ENCODE measurements at places on chromosomes 2 and 18.
A peak's percentile ranks its signal among the peaks of the same experiment; 100 is the strongest.

- no peak overlapping the region for H3K27ac ChIP-seq
- no peak overlapping the region for H3K4me3 ChIP-seq
- no peaks in the 10 kb centered on the region for H3K4me1 ChIP-seq
- no peaks in the 10 kb centered on the region for H3K27me3 ChIP-seq
- H3K36me3 ChIP-seq, result no peaks in the 10 kb centered on the region
Measured at GRCh38 chr2:229725716-229726574, 11.6 kb upstream of the DNER start.

DNA sequence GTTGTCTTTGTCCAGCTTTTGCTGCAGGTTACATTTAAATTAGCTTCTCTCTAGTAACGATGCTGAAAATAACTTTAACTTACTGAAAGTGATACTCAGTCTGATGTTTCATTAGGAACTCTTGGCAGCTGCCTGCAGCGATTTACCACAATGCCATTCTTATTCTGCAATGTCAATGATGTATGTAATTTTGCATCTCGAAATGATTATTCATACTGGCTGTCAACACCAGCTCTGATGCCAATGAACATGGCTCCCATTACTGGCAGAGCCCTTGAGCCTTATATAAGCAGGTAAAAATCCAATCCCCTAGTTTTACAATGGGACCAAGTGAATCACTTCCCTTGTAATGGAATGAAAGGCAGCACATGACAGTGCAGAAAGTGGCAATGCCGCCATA, 16.3 kb upstream of the MFF start:
- no peaks in the 10 kb centered on the region for H3K36me3 ChIP-seq
- DNase-seq, result no peak
- no peak overlapping the region for H3K27ac ChIP-seq
- H3K27me3 ChIP-seq, result no peaks in the 10 kb centered on the region
- no peak overlapping the region for H3K4me3 ChIP-seq

DNA sequence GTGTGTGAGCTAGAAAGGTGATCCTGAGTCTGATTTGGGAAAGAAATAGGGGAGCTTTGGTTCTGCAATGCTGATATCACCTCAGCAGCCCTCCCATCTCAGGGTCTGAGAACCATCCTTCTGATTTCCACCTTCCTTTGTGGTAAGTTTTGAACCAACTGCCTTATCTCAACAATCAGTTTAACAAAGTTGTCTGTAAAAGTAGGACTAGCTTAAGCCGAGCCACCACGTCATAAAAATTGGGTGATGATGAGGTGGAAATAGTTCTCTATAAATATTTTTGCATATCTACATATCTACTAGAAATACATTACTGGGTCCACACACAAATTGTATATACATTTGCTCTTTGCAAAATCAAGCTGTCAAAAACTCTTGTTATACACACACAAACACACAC, 1.1 kb downstream of the SULT1C4 start:
- H3K4me3 ChIP-seq, result peak overlapping the region; percentile 53
- H3K27ac ChIP-seq, result no peak overlapping the region
- peaks cover 14% of the 10 kb centered on the region for H3K4me1 ChIP-seq
- no peaks in the 10 kb centered on the region for H3K36me3 ChIP-seq
- no peak for DNase-seq
- H3K27me3 ChIP-seq, result no peaks in the 10 kb centered on the region

GRCh38 chr18:60469387-60470100, 97.0 kb upstream of the MC4R start:
- H3K27me3 ChIP-seq, result no peaks in the 10 kb centered on the region
- no peaks in the 10 kb centered on the region for H3K4me1 ChIP-seq
- DNase-seq, result no peak
- no peaks in the 10 kb centered on the region for H3K36me3 ChIP-seq
- no peak overlapping the region for H3K4me3 ChIP-seq

DNA sequence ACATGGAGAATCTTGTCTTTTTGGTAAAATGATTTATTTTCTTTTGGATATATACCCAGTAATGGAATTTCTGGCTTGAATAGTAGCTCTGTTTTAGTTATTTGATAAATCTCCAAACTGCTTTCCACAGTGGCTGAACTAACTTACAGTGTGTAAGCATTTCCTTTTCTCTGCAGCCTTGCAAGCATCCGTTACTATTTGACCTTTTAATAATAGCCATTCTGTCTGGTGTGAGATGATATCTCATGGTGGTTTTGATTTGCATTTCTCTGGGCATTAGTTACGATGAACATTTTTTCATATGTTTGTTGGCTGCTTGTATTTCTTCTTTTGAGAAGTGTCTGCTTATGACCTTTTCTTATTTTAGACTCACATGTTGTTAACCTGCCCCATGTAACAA, 190.2 kb downstream of the GALR1 start:
- H3K27ac ChIP-seq, result no peak overlapping the region
- H3K4me1 ChIP-seq, result no peaks in the 10 kb centered on the region
- no peaks in the 10 kb centered on the region for H3K36me3 ChIP-seq

DNA sequence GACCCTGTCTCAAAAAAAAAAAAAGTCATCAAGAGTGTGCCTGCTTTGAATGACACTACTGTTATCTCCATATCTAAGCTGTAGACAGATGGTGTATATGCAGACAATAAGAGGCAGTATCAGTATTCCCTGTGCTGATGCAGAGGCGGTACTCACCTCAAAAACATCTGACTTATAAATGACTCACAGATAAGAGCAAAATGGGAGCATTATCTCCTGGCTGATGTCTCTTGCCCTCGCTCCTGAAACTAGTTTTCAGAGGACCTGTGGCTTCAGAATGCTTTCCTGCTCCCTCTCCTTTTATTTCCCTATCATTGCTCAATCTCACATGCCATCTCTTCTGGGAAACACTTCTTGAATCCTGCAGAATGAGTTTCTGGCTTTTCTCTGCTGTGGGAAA, 289.6 kb downstream of the PTPRM start:
- DNase-seq, result no peak
- H3K4me1 ChIP-seq, result no peaks in the 10 kb centered on the region
- no peak overlapping the region for H3K4me3 ChIP-seq
- no peak overlapping the region for H3K27ac ChIP-seq
- no peaks in the 10 kb centered on the region for H3K27me3 ChIP-seq
- H3K36me3 ChIP-seq, result no peaks in the 10 kb centered on the region

GRCh38 chr2:189047171-189047888, 73.2 kb downstream of the COL3A1 start:
- peaks cover 1% of the 10 kb centered on the region for H3K4me1 ChIP-seq
- H3K36me3 ChIP-seq, result peaks cover 2% of the 10 kb centered on the region
- H3K4me3 ChIP-seq, result no peak overlapping the region
- no peaks in the 10 kb centered on the region for H3K27me3 ChIP-seq

GRCh38 chr18:5286525-5286924, 9.0 kb downstream of the ZBTB14 start:
- H3K27ac ChIP-seq, result no peak overlapping the region
- peaks cover 2% of the 10 kb centered on the region for H3K4me1 ChIP-seq
- H3K36me3 ChIP-seq, result peaks cover 38% of the 10 kb centered on the region
- DNase-seq, result no peak

DNA sequence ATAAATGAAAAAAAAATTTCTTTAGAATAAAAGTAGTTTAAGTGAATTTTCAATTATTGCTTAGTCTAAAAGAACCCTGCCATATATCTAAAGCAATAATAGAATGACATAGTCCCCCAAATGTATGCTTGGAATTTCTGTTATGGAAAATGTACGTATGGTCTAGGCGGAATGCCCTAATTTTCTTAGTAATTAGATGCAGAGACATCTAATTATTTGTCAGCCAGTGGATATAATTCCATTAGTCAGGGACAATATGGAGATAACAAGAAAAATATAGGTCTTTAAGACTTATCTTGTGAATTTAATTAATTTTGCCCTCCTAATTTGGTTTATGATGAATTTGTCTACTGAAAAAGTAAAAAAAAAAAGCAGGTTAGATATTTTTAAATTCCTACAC, 460.9 kb upstream of the SOX11 start:
- no peaks in the 10 kb centered on the region for H3K36me3 ChIP-seq
- no peaks in the 10 kb centered on the region for H3K27me3 ChIP-seq
- no peak overlapping the region for H3K27ac ChIP-seq
- DNase-seq, result no peak

DNA sequence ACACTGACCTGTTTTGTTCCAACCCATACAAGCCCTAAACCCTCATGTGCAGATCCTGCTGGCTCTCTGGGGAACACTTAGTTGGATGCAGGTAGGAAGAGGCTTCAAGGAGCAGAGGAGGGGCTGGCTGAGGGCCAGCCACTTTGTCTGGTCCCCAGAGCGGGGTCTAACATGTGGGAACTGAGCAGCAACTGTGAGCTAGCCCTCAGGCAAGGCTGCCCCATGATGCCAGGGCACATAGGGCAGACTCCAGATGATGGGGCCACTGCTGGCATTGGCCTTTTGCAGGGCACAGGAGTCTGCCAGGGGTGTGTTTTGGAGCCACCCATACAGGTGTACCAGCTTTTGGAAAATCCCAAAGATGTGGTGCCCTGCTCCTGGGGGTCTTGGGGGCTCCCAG, 67.7 kb downstream of the HPCAL1 start:
- no peaks in the 10 kb centered on the region for H3K36me3 ChIP-seq
- no peak for DNase-seq
- H3K27me3 ChIP-seq, result peaks cover 2% of the 10 kb centered on the region

DNA sequence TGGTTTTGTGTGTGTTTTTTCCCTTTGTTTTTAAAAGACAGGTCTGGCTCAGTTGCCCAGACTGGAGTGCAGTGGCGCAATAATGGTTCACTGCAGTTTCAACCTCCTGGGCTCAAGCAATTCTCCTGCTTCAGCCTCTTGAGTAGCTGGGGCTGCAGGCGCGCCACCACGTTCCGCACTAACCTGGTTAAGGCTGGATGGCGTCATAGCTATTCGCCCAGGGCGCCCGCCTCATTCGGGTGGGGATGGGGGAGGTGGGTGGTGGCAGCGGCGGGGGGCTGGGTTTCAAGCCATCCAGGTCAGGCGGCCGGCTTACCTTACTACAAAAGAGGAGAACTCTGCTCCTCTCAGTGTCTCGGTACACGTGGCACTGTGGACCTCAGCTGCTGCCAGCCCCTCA, 42.8 kb downstream of the EEF1B2 start:
- H3K4me3 ChIP-seq, result no peak overlapping the region
- no peaks in the 10 kb centered on the region for H3K27me3 ChIP-seq
- no peak overlapping the region for H3K27ac ChIP-seq
- no peaks in the 10 kb centered on the region for H3K4me1 ChIP-seq
- no peaks in the 10 kb centered on the region for H3K36me3 ChIP-seq
- no peak for DNase-seq

DNA sequence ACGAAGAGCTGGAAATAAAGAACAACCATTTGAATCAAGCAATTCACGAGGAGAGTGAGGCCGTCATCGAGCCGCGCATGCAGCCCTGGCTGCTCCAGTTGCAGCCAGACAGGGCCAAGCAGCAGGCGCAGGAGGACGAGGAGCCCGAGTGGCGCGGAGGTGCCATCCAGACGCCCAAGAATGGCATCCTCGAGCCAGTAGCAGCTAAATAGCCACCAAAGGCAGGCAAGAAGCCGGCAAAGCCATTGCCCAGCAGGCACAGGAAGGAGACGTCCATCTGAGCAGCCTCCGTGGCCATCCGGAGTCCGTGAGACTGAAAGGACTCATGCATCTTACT, 8.9 kb upstream of the CHST10 start:
- H3K36me3 ChIP-seq, result no peaks in the 10 kb centered on the region
- no peak for DNase-seq
- H3K27me3 ChIP-seq, result no peaks in the 10 kb centered on the region
- H3K4me3 ChIP-seq, result no peak overlapping the region

- no peak for DNase-seq
- no peaks in the 10 kb centered on the region for H3K27me3 ChIP-seq
- no peaks in the 10 kb centered on the region for H3K4me1 ChIP-seq
Measured at GRCh38 chr2:31729442-31730092, 148.8 kb upstream of the SRD5A2 start.

DNA sequence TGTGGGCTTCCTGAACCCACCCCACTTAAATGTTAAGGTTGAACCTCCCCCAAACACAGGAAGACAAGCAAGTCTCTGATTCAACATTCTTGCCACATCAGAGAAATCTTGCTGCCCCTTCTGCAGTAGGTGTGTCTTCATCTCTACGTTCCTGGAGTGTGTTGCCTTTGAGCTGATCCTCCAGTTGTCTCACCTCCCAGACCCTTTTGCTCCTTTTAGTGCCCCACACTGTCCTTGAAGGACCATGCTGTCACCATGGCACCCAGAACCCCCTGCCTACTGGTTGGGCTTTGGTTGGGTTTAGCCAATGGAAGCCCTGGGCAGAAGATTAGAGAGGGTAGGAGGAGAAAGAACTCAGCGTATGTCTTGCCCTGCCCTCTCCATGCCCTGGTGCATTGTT, 10.7 kb downstream of the CAB39 start:
- H3K27ac ChIP-seq, result no peak overlapping the region
- no peaks in the 10 kb centered on the region for H3K27me3 ChIP-seq
- H3K4me1 ChIP-seq, result no peaks in the 10 kb centered on the region
- DNase-seq, result no peak
- peaks cover 2% of the 10 kb centered on the region for H3K36me3 ChIP-seq
- no peak overlapping the region for H3K4me3 ChIP-seq

- H3K4me3 ChIP-seq, result peak overlapping the region; percentile 8
- peaks cover 2% of the 10 kb centered on the region for H3K4me1 ChIP-seq
- no peak for DNase-seq
- no peaks in the 10 kb centered on the region for H3K27me3 ChIP-seq
- no peak overlapping the region for H3K27ac ChIP-seq
Measured at GRCh38 chr2:239590995-239591915, 190.4 kb upstream of the HDAC4 start.

GRCh38 chr18:21857871-21858270, 117.3 kb downstream of the MIB1 start:
- H3K27ac ChIP-seq, result no peak overlapping the region
- H3K27me3 ChIP-seq, result no peaks in the 10 kb centered on the region
- no peak for DNase-seq
- H3K4me3 ChIP-seq, result no peak overlapping the region

- no peak overlapping the region for H3K4me3 ChIP-seq
- no peak overlapping the region for H3K27ac ChIP-seq
- no peak for DNase-seq
- no peaks in the 10 kb centered on the region for H3K4me1 ChIP-seq
- H3K27me3 ChIP-seq, result no peaks in the 10 kb centered on the region
- H3K36me3 ChIP-seq, result peaks cover 29% of the 10 kb centered on the region
Measured at GRCh38 chr2:9373047-9373446, 50.3 kb downstream of the ITGB1BP1 start.

- no peak overlapping the region for H3K27ac ChIP-seq
- H3K36me3 ChIP-seq, result no peaks in the 10 kb centered on the region
- H3K27me3 ChIP-seq, result no peaks in the 10 kb centered on the region
Measured at GRCh38 chr2:52036024-52036423, 1004.1 kb upstream of the NRXN1 start.

DNA sequence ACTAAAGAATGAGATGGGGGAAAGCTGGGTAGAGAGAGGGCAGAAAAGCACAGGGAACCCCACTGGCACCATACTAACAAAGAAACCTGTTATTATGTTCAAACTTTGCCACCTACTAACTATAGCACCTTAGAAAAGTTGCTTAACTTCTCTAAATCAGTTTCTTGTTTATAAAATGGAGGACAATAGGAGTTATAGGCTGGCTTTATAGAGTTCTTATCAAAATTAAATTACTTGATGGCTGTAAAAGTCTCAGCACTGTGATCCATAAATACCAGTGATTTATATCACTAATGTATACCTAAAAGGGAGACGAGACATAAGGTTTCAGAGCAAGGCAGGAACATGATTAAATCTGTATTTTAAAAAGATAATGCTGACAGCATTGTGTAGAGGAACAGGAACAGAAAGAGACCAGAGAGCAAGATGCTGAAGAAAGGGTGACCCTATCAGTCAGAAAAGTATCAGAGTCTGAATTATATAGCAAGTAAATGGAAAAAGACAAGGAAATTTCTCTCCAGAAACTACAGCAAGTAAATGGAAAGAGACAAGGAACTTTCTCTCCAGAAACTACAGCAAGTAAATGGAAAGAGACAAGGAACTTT, 29.1 kb downstream of the PRKD3 start:
- H3K4me1 ChIP-seq, result no peaks in the 10 kb centered on the region
- no peaks in the 10 kb centered on the region for H3K27me3 ChIP-seq
- no peak overlapping the region for H3K27ac ChIP-seq
- no peak for DNase-seq
- H3K36me3 ChIP-seq, result peaks cover 43% of the 10 kb centered on the region

Data from neuronal stem cell (in vitro differentiated cells).